ENCODE measurements at places on chromosomes 3 and 15. TPM values are rescaled to one million over a fixed set of nuclear protein-coding genes. Genes with fewer than 3 reads are reported as not detected.

SETD2 gene
- total RNA-seq, result 77.5 TPM

GOLGA8N gene
- total RNA-seq, result 2.4 TPM

FOXL2 gene
- total RNA-seq, result under 0.01 TPM

MINDY4B gene
- under 0.01 TPM for total RNA-seq

SMAD6 gene
- 2.4 TPM for total RNA-seq

COLQ gene
- total RNA-seq, result 1.6 TPM

LIPC gene
- not detected for total RNA-seq

ROPN1 gene
- total RNA-seq, result not detected
